ENCODE measurements at places on chromosomes 7 and 10.

GRCh38 chr10:62025901-62026879 is 124.7 kb downstream of the ARID5B start:
- DNase-seq, result no peak

- DNase-seq, result no peak
These were observed 1.7 kb upstream of the PTPRE start for GRCh38 chr10:127905001-127905847.

DNA sequence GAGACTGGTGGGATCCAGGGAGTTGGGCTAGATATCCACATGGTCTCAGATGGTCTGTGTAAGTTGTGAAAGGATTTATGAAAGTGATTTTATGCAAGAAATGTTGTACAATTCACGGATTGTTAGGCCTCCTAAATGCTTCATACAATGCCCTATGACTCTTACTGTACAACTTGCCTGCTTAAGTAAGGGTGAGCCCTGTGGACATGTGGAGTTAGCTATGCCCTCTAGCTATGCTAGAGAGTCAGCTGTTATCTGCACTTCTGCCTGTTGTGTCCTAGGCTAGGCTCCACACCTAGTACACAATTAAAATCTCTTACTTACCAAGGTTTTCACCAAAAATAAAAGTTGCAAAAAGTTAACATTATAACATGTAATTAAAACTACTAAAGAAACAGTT is 1.7 kb upstream of the CFAP43 start:
- DNase-seq, result no peak

DNA sequence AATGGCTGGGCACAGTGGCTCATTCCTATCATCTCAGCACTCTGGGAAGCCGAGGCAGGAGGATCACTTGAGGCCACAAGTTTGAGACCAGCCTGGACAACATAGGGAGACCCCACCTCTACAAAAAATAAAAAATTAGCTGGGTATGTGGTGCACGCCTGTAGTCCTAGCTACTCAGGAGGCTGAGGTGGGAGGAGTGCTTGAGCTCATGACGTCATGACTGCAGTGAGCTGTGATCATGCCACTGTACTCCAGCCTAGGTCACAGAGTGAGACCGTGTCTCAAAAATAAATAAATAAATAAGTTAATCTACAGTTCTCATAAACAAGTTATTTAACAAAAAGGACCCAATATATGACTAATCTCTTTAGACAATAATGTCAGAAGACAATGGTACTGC is 76.2 kb downstream of the TPK1 start:
- no peak for DNase-seq

DNA sequence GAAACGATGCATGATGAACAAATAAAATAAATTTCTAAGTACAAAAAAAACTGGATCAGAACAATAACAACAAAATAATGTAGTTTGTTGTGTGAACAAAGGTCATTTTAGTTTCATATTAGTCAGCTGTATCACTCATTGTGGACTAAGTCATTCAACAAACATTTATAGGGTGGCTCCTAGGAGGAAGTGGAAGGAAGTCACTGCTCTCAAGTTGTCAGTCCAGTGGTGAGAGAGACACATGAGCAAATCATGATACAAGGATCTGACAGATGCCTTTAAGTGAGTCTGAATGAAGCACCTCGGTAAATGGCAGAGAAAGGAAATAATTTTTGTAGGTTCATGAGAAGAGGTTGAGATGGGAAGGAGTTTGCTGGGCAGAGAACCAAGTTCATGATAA is 56.8 kb downstream of the EPDR1 start:
- no peak for DNase-seq

GRCh38 chr10:84412482-84412881 is 84.1 kb downstream of the CCSER2 start:
- no peak for DNase-seq

- DNase-seq, result peak; percentile 63
These were observed 1.2 kb downstream of the CCM2 start for GRCh38 chr7:45001138-45001694.

Data from stimulated activated CD4-positive, alpha-beta T cell treated with anti-CD3 and anti-CD28 coated beads, Interleukin-2, amount 100 ng/mL, for 4 hours (primary cell).